ENCODE measurements at places on chromosomes 4 and X.

DNA sequence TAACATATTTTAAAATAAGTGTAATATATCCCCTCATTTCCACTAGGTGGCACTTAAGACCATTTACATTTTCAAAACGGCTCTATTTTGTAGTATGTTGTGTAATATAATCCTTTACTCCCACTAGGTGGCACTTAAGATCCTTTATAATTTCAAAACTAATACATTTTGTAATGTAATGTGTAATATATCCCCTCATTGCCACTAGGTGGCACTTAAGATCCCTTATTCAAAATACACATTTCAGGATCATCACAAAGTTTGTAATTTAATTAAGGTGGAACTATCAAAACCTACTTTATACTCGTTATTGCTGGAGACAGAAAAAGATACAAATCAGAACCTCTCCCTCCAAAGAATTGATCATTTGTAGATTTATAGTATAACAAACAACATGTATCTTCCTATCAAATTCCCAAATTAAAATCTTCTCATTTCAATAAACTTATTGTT is 132.5 kb downstream of the ARHGAP6 start:
- no peak for DNase-seq

- DNase-seq = no peak
Observed at GRCh38 chrX:42460706-42461105, 317.3 kb downstream of the PPP1R2C start.

- DNase-seq = no peak
Observed at GRCh38 chrX:140766024-140766611, 56.6 kb downstream of the LINC00632 start.

DNA sequence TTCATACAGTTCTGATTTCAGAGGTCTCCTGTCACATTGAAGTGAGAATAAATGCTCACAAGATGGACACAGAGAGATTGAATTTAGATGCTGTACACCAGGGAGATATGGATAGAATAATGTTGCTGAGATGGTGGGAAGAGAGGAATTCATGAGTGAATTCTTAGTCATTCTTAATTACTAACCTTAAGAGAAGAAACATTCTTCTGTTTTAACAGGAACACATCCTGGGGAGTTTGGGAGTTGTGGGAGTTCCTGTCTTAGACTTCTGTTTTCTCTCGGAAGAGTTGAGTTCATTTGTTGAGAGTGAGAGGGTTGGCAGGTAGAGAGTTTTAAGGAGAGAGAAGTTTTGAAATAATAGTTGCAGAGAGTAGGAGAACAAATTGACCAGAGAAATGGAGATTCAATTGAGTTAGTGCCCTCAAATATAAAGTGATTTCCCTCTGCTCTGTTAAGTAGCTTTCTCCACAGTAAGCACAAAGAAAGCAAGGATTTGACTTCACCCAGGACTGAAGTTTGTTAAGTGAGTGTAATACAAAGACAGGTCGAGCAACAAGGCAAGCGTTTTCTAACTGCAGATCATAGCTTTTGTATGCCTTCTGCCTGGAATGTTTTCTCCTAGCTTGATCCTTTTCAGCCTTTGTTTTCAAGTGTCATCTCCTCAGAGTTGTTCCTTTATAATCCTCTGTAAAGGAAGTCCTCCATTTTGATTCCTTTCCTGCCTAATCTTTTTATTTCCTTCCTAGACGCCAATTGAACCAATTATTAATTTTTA is 205.9 kb downstream of the RAPGEF2 start:
- DNase-seq = no peak

- DNase-seq = no peak
Observed at GRCh38 chr4:151473521-151474097, 64.6 kb downstream of the FHIP1A start.

DNA sequence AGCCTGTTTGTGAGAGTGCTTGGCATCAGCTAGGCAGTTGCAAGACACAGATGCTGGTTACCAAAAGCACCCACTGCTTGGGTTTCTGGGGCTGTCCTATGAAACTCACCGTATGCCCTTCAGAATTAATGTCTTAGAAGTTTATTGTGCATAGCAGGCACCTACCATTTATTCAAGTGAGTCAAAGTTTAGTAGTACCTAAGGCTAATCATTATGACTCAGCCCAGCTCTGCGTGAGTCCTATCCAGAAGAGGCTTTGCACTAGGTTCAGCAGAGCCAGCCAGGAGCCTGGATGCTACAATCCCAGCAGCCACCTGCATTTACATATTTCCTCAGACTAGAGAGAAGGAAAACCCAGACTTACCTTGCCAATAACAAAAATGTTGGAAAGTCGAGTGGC is 4.2 kb downstream of the RPS4X start:
- DNase-seq = no peak

DNA sequence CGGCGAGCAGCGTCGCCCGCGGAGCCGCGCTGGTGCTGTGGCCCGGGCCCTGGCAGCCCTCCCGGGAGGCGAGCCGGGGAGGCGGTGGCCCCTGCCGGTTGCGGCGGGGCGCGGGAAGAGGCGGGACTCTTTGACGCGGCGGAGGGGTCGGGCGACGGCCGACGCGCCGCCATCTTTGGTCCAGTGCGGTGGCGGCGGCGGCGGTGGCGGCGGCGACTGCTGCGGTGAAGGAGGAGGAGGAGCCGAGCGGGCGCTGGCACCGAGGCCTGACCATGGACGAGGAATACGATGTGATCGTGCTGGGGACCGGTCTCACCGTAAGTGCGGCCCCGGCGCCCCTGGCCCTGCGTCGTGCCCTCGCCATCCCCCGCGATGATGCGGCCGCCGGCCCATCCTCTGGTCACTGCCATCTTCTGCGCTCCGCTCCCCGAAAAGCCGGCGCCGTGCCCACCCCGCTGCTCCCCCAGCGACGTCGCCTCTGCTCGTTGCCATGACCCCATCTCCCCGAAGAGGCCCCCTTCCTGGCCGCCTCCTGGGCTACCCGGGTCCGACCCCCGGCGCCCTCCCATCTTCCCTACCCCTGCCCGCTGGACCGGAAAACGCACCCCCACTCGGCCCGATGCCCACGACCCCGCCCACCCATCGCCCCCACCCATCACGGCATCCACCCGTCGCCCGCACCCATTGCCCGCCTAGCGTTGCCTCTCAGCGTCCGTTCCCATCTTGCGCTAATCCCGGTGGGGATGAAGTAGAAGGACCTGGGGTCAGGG is at the start of gene GDI1:
Gene GDI1 (plus strand): TSS at position 172 of the 770 bp plus-strand sequence. CDS start 101 bp downstream, at position 273.
- DNase-seq = no peak

DNA sequence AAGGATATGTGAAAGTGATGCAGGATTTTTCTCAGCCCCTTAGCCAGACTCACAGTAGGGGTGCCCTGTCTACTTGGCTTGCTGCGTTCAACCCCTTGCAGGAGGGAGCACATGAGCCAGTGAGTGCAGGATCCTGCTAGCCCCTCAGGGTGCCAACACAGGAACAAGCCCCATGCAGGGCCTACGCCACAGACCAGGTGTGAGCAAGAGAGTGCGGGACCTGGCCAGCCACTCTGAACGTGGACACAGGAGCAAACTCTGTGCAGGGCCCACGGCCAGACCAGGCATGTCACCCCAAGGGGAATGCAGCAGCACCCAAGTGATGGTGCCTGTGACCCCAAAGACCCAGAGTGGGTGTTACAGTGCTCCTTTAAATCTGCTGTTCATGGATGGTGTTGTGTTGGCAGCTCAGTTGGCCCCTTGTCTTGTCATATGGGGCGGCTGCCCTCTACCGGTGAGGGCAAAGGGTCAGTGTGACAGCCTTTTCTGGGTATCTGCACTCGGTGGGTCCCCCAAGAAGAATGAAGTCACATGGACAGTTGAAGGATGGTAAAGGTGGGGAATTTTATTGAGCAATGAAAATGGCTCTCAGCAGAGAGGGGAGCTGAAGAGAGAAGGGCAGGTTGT is 188.4 kb upstream of the MAOA start:
- DNase-seq = no peak

- no peak for DNase-seq
Observed at GRCh38 chrX:69024931-69025330, 140.3 kb downstream of the PJA1 start.

DNA sequence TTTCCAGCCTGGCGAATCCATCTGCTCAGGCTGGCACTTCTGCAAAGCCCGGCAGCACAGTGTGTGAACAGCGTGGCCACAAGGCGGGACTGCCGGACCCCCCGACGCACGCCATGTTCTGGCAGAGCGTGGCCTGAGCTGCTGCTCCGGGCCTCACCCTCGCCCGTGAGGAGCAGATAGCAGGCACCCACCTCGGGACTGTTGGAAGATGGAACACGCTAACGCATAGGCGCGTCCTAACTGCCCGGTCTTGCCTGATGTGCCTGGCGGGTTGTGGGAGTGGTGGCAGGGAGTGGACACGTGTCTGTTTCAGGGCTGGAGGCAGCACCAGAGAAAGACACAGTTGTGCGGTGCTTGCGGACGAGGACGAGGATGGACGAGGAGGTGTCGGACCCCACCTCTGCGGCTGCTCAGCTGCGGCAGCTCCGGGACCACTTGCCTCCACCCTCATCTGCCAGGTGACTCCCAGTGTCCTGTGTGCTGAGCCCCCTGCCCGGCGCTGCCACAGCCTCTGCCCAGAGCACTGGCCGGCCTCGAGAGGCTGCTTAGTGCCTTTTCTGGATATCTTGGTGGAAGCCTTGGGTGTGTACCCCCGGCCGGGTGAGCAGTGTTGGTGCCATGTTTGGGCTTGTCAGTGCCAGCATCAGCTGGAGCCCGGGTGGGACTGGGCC is 28.2 kb downstream of the UVSSA start:
- DNase-seq = no peak

DNA sequence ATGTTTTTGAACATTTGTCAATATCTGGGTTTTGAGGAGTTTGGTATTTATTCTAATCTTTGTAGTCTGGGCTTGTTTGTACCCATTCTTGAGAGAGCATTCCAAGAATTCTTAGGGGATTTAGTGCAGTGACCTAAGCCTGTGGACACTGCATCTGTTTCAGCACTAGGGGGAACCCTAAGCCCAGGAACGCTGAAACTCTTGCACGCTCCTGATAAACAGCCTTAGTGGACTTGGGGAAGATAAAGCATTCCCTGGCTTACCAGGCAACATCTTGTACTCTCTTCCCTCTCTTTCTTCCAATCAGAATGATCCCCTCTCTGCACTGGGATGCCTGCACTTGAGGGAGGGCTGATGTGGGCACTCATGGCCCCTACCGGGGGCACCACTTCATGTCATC is 654.9 kb upstream of the HTR2C start:
- no peak for DNase-seq

GRCh38 chrX:69543572-69543971 is 39.4 kb downstream of the NALF2 start:
- no peak for DNase-seq

DNA sequence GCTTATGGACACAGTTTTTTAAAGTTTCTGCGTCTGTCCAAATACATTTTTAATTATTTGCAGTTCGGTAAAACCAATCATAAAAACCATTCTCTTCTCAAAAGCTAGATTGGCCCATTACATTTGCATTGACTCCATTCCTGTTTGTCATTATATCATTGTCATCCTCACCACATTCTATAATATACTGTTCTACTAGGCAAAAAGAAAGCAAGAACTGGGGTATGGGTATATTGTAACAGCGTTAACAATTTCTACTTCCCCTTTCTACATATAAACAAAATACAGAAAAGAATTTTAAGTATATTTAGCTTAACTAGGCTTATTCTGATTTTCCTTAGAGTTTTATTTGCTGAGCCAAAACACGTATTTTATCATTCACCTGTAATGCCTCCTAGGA is 91.8 kb downstream of the RAP1GDS1 start:
- no peak for DNase-seq

DNA sequence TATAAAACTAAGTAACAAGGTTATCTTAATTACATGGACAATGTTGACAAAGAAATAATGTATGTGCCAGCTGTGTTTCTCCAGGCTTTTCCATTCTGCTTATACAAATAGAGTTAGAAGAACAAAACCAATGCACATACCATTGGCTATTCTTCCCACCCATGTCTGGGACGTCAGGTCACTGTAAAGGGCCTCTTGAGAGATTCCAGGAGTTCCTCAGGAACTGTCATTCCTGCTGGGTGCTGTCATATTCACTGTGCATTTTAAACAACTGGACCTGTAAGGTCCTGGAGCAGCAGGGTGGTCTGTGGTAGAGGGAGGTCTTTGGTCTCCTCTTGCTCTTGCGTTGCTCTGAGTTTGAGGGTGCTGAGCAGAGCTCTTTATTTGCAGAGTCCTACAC is 74.6 kb upstream of the AP1S2 start:
- DNase-seq = no peak

- no peak for DNase-seq
Observed at GRCh38 chr4:102008711-102009110, 218.2 kb downstream of the BANK1 start.

GRCh38 chr4:116942315-116942714 is 143.1 kb downstream of the TRAM1L1 start:
- no peak for DNase-seq

GRCh38 chr4:169115897-169116254 is 105.8 kb upstream of the CBR4 start:
- DNase-seq = no peak

- no peak for DNase-seq
Observed at GRCh38 chr4:155943605-155944291, 9.9 kb downstream of the CTSO start.

DNA sequence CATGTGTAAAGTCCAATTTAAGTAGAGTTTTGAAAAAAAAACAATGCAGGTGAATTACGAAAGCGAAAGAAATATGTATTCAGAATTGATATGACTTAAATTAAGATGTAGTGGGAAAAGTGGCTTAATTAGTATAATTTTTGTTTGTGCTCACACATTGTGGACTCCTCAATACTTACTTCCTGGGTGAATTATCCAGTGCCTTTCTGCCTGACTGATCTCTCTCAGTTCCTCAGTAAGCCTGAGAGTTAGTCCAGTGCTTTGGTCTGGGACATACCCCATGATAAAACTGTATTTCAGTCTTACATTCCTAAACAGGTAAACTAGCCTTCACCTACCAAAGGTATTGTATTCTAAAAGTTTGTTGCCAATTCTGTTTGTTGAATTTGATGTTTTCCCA is 8.4 kb downstream of the PGAM4 start:
- DNase-seq = no peak

DNA sequence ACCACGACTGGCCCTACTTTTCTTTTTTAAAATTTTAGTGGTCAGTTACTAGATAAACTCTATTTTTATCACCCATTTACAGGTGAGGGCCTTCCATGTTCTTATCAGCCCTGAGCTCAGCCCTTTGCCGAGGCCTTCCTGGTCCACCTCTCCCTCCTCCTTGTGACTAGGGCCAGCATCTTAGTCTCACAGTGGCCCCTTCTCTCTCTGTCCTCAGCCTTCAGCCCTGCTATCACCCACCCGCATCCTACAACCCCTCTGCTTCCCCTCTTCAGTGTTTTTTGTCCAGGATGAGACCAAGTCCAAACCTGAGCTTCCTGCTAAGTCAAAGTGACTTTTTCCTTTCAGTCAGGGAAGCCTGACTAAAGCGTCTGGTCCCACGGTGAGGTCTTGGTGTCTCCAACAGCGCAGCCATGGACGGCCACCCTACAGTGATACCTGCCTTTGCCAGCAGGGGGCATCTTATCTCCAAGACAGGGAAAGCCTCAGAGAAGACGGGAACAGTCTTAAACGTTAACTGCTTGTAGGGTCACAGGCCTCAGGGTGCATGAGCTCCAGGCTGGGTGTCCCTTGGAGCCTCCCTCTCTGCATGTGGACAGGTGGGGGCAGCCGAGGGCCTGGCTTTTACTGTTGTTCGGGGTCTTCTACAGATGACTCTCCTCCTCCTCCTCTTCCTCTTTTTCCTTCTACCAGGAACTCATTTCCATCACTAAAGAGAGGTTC is 11.7 kb upstream of the GAGE10 start:
- no peak for DNase-seq
